Tibial artery (tissue), 4 donors: ENCODE measurements at places on chromosomes 4 and X.

DNA sequence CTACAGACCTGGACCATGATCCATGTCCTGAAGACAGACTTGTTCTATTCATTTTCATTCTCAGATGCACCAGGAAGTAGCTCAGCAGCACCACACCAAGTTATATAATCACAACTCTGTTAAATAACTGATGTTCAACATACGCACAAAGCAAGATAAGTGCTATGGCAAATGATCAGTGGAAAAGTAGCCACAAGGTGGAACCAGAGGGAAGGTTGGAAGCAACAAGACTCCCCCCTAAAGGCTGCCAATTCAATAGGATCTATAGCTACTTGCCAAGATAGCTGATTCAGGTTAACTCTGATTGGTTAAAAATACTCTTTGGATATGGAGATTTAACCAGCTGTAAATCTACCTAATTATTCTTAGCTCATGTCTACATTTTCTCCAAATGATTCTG is 23.7 kb upstream of the FAM47B start:
- DNase-seq, result no peak

- DNase-seq, result no peak
Observed at GRCh38 chrX:134931550-134931949, 59.2 kb upstream of the SMIM10 start.

- no peak for DNase-seq
Observed at GRCh38 chr4:176054942-176055341, 10.7 kb upstream of the WDR17 start.

- DNase-seq, result no peak
Observed at GRCh38 chr4:2497931-2498330, 29.0 kb downstream of the RNF4 start.

DNA sequence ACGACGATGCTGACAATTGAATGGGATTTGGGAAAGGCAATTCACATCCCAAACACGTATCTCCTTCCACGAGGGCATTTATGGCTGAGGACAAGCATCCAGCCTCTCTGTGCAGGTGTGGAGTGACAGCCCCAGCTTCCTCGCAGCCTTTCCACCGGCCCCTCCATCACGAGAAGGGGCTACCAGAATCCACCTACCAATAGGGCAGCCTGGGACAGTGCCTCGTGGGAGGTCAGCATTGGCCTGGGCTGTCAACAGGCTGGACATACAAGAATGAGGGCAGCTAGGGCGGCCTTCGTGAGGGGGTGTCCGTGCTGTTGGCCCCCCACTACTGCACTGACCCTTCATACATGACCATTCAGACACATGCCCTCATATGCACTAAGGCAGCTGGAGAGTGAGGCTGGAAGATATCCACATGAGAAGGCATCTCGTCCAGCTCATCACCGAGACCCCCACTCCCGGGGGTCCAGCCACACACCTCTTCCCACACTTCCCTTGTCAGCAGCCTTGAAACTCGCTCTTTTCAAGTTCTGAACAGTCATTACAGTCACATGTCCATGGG is 81.0 kb upstream of the ADRA2C start:
- no peak for DNase-seq
